Spleen (tissue), 13 donors: ENCODE measurements at places on chromosomes 1 and 21.

- no peak for DNase-seq
These were observed 40.0 kb downstream of the ROR1 start for GRCh38 chr1:63813829-63814277.

DNA sequence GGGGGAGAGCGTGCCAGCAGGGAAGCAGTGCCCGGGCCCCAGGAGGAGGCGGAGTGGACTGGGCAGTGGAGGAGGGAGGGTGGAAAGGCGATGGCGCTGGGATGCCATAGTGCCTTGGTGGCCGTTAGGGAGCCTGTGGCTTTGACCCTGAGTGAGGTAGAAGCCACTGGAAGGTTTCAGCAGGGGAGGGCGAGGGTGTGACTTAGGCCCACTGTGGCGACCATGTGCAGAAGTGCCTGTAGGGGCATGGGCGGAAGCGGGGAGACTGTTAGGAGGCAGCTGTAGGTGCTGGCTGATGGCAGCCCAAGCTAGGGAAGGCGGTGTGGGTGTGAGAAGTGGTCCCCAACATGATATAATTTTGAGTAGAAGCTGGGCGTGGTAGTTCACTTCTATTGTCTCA lies 28.2 kb downstream of the LHX4 start:
- DNase-seq = peak; percentile 58

DNA sequence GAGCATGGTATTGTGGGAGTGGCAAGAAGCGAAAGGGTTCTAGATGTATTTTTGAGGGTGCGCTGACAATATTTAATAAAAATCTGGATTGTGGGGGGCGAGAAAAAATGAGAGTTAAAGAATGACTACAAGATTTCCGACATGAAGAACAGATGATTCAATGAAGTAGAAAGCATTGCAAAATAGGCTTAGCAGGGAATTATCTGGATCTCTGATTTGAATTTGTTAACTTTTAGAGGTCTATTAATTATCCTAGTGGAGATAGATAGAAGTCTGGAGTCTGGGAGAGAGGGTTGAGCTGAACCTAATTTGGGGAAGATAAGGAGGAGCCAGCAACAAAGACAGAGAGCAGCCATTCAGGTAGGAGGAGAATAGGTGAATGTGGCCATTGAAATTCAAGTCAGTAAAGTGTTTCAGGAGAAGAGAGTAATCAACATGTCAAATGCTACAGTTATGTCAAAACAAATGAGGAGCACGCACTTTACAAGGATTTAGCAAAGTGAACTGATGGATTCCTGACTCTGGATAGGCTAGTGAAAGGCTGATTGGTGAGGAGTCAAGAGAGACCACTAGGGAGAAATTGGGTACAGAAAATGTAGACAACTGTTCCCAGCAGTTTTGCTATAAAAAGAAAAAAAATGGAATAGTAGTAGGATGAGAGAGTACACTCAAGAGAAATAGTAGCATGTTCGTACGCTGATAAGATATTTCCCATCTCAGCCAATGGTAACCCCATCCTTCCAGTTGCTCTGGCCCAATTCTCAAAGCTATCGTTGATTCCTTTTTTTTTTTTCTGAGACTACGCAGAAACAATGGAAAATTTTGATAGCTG lies 393.2 kb upstream of the CXADR start:
- no peak for DNase-seq

GRCh38 chr1:99855914-99856450 lies 5.8 kb downstream of the AGL start:
- DNase-seq = no peak

GRCh38 chr1:234978397-234979295 lies 150.0 kb downstream of the TOMM20 start:
- DNase-seq = peak; percentile 92

DNA sequence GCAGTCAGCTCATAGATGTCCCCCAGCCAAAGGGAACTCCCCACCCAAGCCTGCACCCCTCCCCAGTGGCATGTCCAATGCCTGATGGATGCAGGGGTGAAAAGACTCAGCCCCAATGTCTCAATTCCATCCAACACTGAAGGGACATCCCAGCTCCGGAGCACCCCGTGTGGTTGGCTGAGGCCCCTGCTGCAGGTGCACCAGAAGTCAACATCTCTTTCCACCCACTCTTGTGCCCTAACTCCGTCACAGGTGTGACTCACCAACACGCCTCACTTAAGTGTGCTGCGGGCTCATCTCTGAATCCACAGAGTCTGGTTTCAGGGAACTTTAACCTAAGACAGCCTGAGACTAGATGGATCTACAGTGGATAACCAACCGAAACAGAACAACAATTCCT lies 40.9 kb upstream of the ZBTB18 start:
- DNase-seq = no peak

DNA sequence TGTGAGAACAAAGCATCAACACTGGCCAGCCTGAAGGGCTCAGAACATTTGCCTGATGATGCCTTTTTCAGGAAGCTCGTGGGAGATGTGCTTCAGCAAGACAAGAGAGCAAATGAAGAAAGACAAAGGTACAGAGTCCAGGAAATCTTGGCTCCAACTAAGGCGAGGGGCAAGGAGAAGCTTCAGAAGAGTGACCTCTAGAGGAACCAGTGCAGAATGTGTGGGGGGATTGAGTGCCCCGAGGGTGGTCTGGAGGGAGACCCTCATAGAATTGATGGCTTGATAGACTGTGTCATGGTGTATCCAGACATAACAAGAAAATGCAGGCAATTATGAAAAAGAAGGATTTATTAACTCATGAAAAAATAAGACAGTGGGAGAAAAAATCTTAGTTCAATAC lies 15.3 kb upstream of the NLRP3 start:
- DNase-seq = no peak
